Stimulated activated CD8-positive, alpha-beta memory T cell treated with anti-CD3 and anti-CD28 coated beads, Interleukin-4, amount 100 ng/mL, for 24 hours (primary cell): ENCODE measurements at places on chromosomes 2 and 18.

GRCh38 chr2:177295484-177295883, 31.0 kb upstream of the NFE2L2 start:
- no peak for DNase-seq

- no peak for DNase-seq
These were observed 732.6 kb upstream of the CDH7 start for GRCh38 chr18:65018184-65018583.

- no peak for DNase-seq
These were observed 172.6 kb upstream of the PID1 start for GRCh38 chr2:229443546-229444268.

DNA sequence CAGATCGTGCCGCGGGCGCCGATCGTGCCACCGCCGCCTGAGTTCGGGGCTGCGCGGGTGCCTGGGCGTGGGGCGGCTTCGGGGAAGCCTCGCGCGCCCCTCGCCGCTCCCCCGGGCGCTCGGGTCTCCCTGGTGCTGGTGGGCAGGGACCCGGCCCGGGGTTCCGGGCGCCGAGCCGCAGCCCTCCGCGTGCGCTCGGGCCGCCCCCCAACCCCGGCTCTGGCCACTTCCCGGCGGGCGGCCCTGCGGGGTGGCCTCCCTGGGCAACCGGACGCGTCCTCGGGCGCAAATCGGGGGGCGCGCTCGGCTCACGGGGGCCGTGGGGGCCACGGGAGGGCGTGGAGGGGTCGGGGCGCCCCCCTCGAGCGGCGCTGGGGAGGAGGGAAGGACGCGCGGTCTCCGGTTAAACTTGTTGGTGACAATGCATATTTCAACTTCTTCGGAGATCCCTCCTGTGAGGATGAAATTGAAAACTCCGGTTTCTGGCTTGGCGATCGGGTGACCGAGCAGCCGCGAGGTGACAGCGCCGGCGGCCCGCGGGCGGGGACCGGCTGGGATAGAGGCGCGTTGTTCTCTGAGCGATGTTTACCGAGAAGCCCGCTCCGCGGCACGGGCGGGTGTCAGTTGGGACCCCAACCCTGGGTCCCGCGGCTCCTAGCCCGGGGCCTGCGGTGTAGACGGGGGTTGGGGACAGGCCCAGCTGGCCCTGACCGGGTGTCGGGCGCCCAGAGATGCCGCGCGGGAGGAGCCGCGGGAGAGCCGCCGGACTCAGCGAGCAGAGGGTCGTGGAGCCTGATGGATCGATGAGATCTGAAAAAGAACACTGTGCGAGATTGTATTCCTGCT, 676 bp downstream of the SH3BP4 start:
- DNase-seq, result no peak

DNA sequence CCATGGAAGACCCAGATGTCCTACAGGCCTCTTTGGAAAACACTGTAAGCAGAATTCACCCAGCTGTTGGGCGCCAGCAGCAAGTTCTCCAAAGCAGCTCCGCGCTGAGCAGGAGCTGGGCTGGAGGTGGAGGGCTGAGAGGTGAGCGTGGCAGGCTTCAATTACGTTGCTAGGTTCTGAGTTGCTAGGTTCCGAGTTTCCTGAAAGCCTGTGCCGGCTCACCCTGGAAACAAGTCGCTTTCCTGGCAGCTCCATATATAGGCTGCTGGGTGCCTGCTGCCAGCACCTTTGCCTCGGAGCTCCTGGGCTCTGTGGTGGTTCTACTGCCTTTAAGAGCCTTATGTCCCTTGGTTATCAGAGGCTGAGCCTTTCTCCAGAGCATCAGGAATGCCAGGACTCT, 14.4 kb upstream of the EGR4 start:
- DNase-seq, result no peak

DNA sequence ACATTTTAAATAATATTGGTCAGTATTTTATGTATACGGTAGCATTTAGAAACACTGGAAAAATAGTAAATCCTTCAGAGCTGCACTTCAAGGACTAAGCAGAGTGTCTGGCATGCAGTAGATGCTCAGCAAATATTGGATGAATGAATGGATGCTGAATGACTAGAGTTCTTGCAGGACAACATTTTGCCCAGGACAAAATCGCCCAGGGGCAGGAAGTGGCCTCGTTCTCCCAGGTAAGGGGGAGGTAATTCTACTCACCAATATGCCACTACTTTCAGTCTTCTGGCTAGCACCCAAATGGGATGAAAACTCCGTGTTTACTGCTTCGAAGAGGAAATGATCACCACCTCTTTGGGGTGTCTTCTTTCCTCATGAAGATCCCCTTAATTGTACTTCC, 4.0 kb upstream of the DGUOK start:
- no peak for DNase-seq

DNA sequence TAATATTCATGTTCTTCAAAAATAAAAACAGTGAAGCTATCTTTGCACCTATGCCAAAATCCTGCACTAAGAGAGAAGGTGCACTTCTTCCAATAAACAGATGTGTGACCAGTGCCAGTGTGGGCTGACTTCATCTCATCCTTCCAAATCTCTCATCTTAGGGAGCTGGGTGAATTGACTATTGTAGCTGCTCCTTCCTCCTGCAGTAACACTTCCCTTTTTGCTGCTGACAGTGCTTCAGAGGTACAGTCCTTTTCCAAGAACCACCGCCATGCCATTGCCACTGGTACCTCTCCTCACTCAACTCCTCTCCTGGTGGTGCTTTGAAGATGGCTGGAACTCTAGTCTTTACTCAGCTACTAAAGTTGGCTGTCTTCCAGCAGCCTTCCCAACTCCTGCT, 42.1 kb upstream of the ARHGAP25 start:
- no peak for DNase-seq

DNA sequence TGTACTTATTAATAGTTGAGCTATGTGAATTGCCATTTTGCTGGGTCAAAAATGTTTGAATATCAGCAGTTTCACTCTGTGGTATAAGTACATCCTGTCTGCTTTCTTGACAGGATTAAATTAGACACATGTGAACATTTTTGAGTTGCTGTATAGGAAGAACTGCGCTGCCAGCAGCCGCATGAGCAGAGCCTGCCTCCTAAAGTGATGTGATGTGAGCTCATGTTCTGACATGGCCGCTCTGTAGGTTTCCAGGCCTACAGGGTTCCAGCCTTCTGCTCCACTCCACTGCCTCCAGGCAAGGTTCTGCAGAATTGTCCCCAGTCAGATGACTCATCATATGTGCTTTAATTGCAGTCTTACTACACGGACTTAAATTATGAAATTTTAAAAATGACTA, 119.7 kb upstream of the NFATC1 start:
- DNase-seq, result no peak

DNA sequence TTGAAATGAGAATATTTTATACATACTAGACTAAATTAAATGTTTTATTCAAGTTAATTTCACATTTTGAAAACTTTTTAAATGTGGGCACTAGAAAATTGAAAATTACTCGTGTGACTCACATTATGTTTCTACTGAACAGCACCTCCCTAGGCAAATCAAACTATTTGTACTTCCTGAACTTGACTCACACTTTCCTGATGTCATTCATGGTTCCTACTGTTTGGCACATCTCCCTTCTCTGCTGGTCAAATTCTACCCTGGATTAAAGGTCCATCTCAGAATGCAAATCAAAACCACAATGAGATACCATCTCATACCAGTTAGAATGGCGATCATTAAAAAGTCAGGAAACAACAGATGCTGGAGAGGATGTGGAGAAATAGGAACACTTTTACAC, 16.7 kb downstream of the LHCGR start:
- no peak for DNase-seq

- no peak for DNase-seq
These were observed 40.2 kb downstream of the GALNT14 start for GRCh38 chr2:31097962-31098613.

GRCh38 chr2:234377761-234378391, 119.0 kb downstream of the ARL4C start:
- no peak for DNase-seq

- DNase-seq, result no peak
These were observed 528 bp upstream of the PPP4R3B start for GRCh38 chr2:55618025-55618274.
